GM23248 (cell line): ENCODE measurements at places on chromosomes 16 and 17. TPM values are rescaled to one million over a fixed set of nuclear protein-coding genes. Genes with fewer than 3 reads are reported as not detected.

The KRTAP4-6 gene
- not detected in 2 replicates for total RNA-seq

The ZNF646 gene
- total RNA-seq, result 10.6 and 12.8 TPM in 2 replicates

The GUCY2D gene
- 0.22 and 0.89 TPM in 2 replicates for total RNA-seq

The RHBDL1 gene
- total RNA-seq, result 0.89 and 2.1 TPM in 2 replicates

The CCL11 gene
- not detected in 2 replicates for total RNA-seq

The SRL gene
- not detected in 2 replicates for total RNA-seq

The CEP295NL gene
- 0.11 and 1.0 TPM in 2 replicates for total RNA-seq

The AIPL1 gene
- total RNA-seq, result not detected in 2 replicates

DNA sequence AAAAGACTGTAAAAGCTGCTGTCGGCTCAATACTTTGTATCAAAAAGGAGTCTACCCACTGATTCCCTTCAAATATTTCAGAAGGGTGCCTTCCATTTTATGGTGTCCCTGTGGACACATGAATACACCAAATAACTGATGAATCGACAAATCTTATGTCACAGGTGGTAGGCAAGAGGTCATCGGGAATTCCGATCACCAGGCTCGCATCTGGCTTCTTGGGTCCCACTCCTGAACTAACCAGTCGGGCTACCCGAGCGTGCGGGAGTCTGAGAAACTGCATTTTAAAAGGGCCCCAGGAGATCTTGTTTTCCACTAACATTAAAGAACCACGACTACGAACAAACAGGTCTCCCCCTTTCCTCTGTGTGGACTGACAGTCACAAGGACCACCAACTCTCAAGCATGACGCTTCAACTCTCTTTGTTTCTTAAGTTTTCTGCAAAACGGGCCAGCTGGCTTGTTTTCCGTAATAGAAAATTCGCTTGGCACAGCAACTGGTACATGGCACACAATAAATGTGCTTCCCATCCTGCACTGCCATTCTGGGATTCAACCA lies 873 bp downstream of the PSME3IP1 start:
- no peak for DNase-seq

DNA sequence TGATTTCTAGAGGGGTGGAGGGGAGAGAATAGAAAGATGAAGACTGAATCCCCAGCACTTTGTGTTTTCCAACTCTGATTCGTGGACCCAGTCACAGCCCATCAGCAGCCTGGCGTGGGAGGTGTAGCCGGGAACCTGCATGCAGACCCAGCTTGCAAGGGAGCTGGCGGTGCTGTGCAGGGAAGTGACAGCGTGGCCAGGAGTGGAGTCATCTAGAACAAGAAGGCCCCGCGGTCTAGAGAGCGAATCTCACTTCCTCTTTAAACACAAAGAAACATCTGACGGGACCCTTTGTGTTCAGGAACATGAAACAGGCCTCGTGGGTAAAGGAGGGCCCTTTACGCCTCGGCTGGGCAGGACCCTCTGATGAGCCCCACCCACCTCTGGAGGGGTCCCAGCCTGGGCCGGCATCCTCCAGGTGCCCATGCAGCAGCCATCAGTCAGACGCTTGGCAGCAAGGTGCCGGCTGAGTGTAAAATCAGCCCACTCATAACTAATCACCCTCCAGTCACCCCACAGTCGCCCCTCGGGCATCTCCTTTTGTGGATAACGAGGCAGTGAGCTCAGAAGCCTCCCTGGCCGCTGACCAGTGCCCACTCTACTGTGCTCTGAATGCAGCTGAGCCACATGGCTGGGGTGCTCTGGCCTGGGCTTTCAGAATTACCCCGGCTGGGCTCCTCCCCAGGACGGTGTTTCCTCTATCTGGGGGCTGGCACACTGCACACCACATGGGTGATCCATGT lies 4.4 kb downstream of the SNAI3 start:
- peak; percentile 57 for DNase-seq

DNA sequence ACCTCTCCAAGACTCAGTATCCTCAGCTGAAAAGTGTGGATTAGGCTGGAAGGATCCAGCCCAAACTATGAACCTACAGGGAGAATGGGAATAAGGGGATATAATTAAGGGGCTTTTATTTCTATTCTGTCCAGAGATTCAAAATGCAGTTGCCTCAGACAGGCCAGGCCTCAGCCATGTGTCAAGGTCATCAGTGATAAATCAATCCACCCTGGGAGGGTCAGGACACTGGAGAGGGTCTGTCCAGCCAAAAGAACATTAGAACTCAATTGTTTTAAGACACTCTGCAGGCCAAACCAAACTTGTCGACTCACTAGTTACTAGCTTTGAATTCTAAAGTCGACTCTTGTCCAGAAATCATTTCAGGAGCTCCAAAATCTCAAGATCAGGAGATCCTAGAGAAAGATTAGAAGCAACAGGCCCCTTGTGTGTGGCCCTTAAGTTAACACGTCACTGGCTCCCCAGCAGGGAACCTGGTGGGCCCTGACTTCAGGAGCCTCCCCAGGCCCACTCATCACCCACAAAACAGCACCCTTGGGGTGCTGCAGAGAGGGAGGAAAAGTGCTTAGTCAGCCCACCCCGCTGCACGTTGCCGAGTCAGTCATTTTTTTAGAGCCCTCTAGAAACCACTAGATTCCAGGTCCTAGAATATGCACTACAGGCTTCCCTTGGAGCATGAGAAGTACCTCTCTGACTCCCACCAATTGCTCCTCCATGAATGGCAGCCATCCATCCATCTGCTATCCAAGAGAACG lies 156.8 kb downstream of the XYLT1 start:
- DNase-seq, result no peak

DNA sequence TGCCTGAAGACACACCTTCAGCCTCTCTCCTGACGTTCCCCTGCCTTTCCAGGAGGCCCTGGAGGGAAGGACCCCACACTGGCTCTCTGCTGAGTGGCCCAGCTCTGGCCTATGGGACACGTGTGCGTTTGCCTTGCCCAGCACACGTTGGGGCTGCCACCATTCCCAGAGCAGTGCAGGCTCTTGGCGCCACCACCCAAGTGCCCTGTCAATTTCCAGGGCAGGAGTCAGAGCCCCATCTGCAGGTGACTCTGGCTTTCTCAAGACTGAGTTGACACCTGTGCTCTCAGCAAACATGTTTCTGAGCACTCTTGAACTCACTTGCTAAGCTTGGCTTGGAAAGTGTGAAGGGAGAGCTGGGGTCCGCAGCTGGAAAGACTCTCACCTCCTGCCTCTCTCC lies 4.7 kb upstream of the IRF8 start:
- no peak for DNase-seq

- no peak for DNase-seq
Measured at GRCh38 chr16:11719171-11719570, 23.5 kb downstream of the TXNDC11 start.

- peak; percentile 57 for DNase-seq
Measured at GRCh38 chr16:57600048-57600835, 28.2 kb upstream of the ADGRG1 start.

- peak; percentile 30 for DNase-seq
Measured at GRCh38 chr17:32266389-32267301, 1.0 kb downstream of the RHBDL3 start.

DNA sequence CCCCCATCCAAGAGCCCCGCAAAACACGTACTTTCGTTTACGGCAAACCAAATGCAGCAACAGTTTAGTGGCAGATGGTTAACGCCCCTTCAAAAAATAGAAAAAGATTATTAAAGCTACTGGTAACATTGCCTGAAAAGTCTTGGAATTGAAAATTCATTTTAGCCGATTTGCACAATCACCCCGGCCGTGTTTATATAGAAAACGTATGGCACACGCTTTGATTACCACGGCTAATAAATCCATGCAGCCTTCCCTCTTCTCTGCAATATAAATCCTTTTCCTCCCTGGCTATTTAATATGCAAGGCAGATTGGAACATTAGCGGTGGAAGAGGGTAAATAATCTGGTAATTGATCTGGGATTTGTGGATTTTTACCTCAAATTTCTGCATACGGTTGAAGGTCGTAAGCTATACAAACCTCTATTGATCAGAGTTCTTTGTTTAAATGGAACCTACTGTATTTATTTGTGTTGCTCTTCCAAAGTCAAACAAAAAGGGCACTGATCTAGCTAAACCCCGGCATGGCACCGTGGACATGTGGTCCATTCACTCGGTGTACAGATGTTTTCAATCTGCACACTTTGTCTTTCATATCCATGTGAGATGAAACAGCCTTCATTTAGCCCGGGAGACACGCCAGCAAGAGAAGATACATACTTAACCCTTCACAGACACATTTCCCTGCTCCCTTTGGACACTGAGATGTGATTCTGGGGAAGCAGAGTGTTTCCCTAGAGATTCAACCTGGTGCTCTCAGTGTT lies 238.1 kb upstream of the MAF start:
- DNase-seq, result peak; percentile 4

DNA sequence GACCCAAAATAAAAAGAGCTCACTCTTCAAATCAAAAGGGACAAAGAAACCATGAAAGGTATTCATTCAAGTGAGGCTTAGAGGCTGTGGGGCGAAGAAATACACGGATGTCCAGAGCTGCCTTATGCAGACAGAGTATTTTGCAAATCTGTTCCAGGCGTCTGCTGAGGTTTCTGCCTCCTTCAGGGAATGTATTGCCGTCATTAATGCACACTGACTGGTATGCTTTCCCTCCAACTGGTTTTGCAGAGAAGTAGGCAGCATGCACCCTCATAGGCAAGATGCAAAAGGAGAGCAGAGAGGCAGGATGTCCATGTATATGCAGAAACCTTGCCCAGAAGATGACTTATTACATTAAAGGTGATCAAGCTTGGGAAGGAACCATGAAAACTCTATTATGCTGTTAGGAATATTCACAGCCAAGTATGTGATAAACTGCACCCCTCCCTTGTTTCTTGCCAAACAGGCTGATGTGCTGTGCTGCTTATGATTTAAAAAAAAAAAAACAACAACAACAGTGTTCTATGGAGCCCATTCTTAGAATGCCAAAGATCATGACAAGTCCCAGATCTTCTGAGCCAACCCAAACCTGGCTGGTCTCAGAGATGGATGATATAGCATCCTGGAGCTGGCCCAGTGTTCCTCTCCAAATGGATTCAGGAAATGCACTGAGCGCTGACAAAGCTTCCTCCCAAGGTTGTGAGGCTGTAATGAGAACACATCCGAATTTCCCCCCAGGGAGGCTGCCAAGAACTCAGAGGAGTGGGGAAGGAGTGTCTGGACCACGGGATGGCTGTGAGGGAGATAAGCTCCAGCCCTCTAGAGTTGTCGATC lies 77.6 kb upstream of the HLF start:
- peak; percentile 6 for DNase-seq

- no peak for DNase-seq
Measured at GRCh38 chr17:78133179-78133951, 2.8 kb downstream of the TMC8 start.

GRCh38 chr16:4667203-4667963 lies 26.0 kb upstream of the NUDT16L1 start:
- no peak for DNase-seq

GRCh38 chr17:20128036-20128667 lies 119.0 kb downstream of the SPECC1 start:
- DNase-seq, result peak; percentile 73

DNA sequence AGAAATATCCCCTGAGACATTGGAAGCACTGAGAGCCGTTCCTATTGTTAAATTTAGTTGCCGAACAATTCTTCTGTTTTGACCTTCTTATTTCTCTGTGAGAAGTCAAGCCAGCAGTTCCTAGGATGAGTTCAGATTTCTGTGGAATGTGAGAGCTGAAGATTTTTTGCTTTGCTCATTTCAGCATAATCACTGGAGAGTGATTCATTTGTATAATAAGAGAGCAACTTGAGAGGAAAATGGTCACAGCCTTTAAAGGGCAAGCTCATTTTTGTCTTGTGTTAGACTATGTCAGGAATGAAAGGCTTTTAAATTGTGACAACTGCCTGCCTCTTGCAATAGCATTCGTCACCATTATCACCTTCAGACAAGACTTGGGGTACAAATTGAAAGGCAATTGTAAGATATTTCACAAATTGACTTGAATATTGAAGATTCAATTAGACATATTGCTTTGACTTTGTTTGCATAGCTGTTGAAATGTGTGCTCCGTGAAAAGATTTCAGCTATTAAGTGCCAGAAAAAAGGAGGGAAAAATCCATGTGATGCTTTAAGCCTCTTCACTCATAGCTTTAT lies 900.0 kb upstream of the GOT2 start:
- DNase-seq, result peak; percentile 61

DNA sequence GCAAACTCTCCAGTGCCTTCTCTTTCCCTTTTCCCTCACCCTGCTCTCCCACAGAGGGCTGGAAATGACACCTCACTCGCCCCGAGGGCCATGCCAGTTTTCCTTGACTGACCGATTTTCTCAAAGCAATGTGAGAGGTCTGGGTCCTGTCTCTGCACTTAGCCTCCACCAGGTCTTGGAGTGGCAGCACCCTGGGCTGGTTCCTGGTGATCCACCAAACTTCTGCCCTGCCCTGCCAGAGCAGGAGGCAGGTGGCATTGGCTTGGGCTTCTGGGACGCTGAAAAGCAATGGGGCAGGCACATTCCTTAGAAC lies 97.5 kb downstream of the RAB11FIP4 start:
- no peak for DNase-seq

DNA sequence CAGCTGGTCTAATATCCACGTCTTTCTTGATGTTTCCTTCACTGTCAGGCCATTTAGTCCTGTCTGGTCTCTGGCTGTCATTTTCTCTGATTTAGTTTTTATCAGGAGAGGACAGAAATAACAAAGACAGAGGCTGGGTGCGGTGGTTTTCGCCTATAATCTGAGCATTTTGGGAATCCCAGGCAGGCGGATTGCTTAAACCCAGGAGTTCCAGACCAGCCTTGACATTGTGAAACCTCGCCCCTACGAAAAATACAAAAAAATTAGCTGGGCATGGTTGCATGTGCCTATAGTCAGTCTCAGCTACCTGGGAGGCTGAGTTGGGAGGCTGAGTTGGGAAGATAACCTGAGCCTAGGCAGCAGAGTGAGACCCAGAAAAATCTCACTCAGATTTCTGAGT lies 7.1 kb downstream of the SRCAP start:
- no peak for DNase-seq

GRCh38 chr16:28549301-28549899 lies 4.3 kb upstream of the SGF29 start:
- DNase-seq, result peak; percentile 68

DNA sequence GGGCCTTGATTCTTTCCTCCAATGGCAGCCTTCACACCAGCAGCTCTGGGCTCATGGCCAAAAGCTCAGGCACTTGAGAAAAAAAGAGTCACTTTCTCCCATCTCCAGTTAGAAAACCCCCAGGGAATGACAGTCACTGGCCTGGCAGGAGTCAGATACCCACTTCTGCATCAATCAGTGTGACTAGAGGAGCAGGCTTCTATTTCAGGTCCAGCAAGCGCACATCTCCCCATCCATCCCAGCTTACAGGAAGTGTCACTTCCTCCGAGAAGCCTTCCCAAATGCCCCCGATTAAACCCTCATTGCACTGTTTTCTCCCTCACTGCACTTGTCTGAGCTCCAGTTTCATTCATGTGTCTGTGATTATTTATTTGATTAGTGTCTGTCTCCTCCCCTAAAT lies 30.4 kb upstream of the CCL1 start:
- DNase-seq, result no peak

GRCh38 chr16:11396241-11397048 lies 51.2 kb downstream of the RMI2 start:
- DNase-seq, result peak; percentile 81
